ENCODE measurements at places on chromosomes 2 and 18.

GRCh38 chr2:88342749-88343148, 109.7 kb downstream of the FOXI3 start:
- no peak for DNase-seq

- DNase-seq = no peak
Measured at GRCh38 chr2:204389856-204390255, 155.4 kb upstream of the PARD3B start.

- DNase-seq = no peak
Measured at GRCh38 chr2:45614871-45615415, 3.9 kb upstream of the SRBD1 start.

DNA sequence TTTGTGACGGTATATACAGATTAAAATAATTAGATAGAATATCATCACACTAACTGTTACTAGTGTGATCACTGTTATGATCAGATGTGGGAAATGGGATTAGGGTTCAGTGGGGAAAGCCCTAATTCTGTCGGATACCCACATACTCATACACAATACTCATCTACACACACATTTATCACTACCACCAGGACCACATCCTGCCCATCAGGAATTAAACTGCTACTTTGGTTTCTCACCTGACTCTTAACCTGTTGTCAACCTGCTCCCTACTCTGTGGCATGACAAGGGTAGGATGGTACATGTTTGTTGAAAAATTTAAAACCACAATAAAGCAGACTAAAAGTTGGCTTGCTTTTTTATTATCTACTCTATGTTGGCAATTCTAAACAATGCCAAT, 24.8 kb upstream of the CYP26B1 start:
- DNase-seq = no peak

GRCh38 chr2:45874344-45874743, 222.9 kb downstream of the PRKCE start:
- DNase-seq = no peak

GRCh38 chr2:3768960-3769765, 65.8 kb downstream of the DCDC2C start:
- no peak for DNase-seq

DNA sequence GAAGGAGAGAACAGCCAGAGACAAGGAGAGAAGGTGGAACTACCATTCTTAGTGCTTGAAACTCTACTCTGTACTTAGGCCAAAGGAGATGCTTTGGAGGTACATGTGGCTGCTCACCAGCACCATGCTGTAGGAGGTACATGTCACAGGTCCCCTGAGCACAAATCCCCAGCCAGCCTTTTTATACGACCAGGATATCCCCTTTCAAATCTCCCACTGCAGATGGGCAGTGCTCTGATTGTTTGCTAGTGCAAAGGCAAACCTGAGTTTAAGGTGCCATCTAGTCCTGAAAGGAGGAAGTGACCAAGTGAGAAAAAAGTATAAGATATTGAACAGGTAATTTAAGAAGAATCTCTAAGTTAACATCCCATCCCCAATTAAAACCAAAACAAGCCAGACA, 17.1 kb upstream of the TTC21B start:
- no peak for DNase-seq

- DNase-seq = no peak
Measured at GRCh38 chr2:207720517-207721187, 9.2 kb downstream of the CCNYL1 start.

DNA sequence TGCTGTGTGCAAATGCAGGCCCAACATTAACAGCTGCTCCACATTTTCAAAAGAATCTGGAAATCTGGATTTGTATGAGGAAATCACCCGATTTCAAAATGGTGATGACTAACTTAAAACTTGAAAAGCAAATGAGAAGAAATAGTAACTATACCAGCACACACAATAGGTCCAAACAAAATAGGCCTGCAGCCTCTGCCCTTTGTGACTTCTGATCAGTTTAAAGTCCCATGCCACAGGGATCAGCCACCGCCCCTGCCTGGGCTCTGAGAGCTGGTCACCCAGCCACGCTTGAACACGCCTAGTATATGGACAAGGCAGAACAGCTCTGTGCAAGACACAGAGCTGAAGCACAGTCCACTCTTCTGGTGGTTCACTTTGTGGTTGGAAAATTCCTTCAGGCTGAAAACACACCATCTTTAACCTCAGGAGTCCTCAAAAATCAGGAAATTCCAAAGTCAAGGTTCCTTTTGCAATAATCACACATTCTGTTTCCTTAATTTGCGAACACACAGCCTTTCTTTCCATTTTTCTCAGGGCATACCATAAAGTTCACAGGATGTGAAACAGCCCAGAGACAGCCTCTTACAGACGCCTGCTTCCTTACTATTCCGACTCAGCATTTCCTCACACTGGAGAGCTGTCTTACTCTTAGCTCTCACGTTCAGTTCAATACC, 150.1 kb upstream of the RIOK3 start:
- no peak for DNase-seq

- no peak for DNase-seq
Measured at GRCh38 chr2:65353927-65354326, 78.5 kb downstream of the SPRED2 start.
